ENCODE measurements at places on chromosomes 4 and X.

DNA sequence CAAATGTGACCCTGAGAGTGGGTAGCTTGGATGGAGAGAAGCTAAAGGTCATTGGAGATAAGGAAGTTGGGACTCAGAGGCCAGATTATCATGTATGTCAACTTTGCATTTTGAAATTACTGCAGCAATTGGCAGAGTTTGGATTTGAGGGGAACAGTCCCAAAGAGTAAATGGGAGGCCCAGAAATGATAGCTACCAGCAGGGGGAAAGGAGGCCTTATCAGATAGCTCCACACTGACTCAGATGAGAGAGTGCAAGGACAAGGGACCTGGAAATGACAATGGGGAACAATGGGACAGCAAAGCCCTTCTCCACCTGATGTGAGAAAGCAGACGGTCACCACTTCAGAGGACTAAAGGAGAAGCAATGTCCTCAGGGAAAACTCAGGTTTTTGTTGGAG is 201.5 kb upstream of the JADE1 start:
- no peak for DNase-seq

GRCh38 chr4:176464748-176465147 is 145.0 kb downstream of the SPCS3 start:
- DNase-seq, result no peak

- no peak for DNase-seq
Measured at GRCh38 chr4:138975225-138975624, 40.4 kb upstream of the NOCT start.

GRCh38 chr4:23782778-23783437 is 106.9 kb downstream of the PPARGC1A start:
- no peak for DNase-seq

GRCh38 chrX:21657318-21658151 is 595 bp downstream of the KLHL34 start:
- DNase-seq, result no peak

DNA sequence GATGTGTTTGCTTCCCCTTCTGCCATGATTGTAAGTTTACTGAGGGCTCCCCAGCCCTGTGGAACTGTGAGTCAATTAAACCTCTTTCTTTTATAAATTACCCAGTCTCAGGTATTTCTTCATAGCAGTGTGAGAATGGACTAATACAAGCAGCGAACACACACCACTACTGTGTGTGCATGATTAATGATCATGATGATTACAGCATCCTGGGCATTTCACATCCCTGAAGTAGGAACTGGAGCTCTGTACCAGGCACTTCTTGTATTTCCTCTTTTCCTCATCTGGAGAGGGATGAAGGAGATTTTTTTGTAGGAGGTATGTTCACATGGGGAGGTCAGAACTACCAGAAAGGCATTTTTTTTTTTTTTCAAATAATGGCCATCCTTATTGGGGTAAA is 60.8 kb downstream of the PPM1K start:
- no peak for DNase-seq

DNA sequence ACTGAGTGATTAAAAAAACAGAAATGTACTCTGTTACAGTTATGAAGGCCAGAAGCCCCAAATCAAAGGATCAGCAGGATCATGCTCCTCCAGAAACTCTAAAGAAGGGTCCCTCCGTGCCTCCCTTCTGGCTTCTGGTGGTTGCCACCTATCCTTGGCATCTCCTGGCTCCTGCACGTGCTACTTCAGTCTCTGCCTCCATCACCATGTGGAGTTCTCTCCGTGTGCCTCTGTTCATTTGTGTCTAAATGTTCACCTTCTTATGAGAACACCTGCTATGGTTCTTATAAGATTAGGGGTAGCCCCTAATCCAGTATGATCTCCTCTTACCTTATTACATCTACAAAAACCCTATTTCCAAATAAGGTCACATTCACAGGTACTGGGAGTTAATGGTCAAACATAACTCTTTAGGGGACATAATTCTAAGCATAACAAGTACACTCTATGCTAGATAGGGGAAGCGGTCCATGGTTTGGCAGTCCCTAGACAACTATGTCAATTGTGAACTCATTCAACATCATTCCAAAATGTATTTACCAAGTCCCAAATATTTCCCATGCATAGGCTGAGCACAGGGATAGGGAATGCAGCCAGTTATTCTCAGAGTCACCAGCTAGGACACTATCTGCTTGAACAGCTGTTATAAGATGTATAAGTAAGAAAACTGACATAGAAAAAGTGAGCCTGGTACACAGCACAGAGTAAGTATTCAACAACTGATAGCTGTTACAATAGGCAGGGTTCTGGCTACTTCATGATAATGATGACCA is 295.5 kb upstream of the BOD1L1 start:
- no peak for DNase-seq

- DNase-seq, result no peak
Measured at GRCh38 chrX:55490974-55491373, 1.3 kb upstream of the USP51 start.

DNA sequence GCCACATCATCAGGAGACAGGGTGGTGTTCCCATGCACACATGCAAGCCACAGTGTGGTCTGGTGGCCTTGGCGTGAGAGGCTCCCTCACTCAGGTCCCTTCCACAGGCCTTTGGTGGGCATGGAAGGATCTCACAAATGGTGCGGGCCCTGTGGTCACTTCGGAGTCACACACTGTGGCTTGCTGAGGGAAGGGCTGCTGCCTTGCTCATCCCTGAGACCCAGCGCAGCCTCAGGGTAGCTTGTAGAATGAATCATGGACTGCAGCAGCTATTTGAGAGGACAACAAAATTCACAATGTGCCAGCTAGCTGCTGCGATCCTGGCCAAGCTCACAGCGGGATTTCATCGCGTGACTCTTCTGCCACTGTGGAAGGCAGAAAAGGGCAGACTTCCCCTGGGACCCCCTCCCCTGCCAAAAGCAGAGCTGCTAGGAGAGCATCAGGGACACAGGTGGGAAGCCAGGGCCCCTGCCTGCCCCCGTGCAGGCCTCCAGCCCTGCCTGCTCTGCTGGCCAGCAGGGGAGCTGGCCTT is 106.4 kb downstream of the ABLIM2 start:
- no peak for DNase-seq

GRCh38 chr4:98939892-98940298 is 11.0 kb upstream of the EIF4E start:
- DNase-seq, result no peak

DNA sequence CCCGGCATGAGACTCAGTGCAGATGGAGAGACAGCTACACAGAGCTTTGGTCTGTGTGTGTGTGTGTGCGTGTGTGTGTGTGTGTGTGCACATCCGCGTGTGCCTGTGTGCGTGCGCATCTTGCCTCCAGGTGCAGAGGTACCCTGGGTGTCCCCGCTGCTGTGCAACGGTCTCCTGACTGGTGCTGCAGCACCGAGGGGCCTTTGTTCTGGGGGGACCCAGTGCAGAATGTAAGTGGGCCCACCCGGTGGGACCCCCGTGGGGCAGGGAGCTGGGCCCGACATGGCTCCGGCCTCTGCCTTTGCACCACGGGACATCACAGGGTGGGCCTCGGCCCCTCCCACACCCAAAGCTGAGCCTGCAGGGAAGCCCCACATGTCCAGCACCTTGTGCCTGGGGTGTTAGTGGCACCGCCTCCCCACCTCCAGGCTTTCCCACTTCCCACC is 14.3 kb downstream of the FGFR3 start:
- no peak for DNase-seq

DNA sequence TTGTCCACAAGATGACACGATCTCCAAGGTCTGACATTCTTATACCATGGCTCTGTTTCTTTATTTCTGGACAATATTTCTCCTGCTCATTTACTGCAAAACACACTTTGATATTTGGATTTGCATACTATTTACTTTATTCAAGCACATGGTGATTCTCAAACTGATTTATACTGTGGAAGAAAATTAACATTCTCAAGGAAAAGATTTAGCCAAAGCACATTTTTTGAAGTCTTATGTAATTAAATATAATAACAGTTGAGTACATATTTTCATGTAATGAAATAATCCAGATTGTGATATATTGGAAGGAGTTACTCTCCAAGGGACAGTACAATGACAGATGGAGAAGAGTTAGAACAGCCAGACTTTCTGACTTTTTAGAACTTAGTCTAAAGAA is 155.8 kb upstream of the CT83 start:
- no peak for DNase-seq

- DNase-seq, result no peak
Measured at GRCh38 chrX:130575831-130576389, 174.1 kb downstream of the RBMX2 start.

DNA sequence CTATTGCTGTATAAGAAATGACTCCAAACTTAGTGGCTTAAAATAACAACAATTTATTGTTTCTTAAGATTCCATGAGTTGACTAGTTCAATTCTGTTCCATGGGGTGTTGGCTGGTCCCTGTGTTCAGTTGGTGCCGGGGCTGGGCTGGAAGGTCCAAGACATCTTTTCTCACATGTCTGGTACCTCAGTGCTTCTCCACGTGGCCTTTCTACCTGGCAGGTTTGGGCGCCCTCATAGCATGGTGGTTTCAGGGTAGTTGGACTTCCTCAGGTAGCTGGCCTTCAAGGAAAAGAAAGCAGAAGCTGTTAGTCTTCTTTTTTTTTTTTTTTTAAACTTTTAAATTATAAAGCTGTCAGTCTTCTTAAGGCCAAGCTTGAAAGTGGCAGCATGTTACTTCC is 104.6 kb upstream of the LIMCH1 start:
- no peak for DNase-seq

DNA sequence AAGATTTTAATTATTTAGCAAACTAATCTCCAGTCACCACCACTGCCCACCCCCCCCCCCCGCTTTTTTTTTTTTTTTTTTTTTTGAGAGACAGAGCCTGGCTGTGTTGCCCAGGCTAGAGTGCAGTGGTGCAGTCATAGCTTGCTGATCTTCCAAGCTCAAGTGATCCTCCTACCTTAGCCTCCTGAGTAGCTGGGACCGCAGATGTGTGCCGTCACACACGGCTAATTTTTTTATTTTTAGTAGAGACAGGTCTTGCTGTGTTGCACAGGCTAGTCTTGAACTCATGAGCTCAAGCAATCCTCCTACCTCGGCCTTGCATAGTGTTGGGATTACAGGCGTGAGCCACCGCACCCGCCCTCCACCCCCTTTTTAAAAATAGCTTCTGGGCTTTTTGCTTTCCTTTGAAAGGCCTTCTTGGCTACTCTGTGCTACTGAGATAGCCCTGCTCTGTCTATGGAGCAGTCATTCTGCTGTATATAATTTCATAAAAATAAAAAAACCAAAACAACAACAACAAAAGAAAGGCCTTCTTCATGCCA is 18.7 kb downstream of the TXLNG start:
- no peak for DNase-seq

DNA sequence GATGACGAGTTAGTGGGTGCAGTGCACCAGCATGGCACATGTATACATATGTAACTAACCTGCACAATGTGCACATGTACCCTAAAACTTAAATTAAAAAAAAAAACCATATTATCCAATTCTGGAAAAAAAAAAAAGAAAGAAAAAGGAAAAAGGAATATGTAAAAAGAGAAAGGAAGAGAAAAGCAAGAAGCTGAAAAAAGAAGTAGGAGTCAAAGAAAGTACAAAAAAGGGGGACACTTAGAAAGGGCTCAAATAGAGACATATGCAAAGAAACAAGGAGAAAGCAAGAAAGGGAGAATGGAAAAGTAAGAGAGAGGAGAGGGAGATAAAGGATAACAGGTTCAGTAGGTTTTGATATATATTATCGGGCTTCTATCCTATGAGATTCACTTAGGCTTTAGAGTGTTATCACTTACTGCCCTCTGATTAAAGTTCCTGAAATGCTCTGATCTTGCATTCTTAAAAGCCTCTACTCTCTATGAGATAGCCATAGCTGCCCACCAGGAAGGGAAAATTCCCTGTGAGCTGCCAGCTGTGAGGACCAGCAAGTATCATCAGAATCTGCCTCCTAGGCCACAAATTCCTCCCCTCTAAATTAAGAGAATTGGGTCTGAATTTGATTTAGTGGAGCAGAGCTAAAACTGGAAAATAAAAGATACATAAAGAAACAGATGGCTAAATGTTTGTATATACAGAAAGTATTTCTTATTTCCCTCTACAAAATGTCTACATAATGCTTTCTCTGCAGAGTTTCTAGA is 95.2 kb downstream of the AMMECR1 start:
- no peak for DNase-seq

- no peak for DNase-seq
Measured at GRCh38 chr4:123997776-123998449, 601.3 kb downstream of the SPRY1 start.

GRCh38 chr4:95355021-95355420 is 193.8 kb downstream of the UNC5C start:
- no peak for DNase-seq

GRCh38 chrX:1292575-1293290 is 24.1 kb downstream of the CSF2RA start:
- no peak for DNase-seq

- DNase-seq, result no peak
Measured at GRCh38 chr4:5393911-5394513, 314.3 kb downstream of the EVC2 start.

- DNase-seq, result no peak
Measured at GRCh38 chr4:183823434-183823833, 81.7 kb upstream of the STOX2 start.

DNA sequence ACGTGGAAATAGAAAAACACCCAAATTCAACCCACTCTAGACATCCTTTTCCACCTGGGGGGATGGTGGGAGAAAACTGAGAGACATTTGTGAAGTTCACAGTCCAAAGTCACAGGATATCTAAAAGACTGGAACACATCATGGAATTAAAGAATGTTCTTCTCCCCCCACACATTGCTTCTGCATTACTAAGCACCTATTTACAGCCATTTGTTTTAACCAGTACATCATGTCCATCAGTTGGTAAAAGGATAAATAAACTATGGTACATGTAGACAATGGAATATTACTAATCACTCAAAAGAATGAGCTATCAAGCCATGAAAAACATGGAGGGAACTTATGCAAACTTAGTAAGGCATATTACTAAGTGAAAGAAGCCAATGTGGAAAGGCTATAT is 185.5 kb upstream of the ANXA10 start:
- no peak for DNase-seq

GRCh38 chr4:129668092-129668491 is 572.1 kb downstream of the C4orf33 start:
- no peak for DNase-seq

DNA sequence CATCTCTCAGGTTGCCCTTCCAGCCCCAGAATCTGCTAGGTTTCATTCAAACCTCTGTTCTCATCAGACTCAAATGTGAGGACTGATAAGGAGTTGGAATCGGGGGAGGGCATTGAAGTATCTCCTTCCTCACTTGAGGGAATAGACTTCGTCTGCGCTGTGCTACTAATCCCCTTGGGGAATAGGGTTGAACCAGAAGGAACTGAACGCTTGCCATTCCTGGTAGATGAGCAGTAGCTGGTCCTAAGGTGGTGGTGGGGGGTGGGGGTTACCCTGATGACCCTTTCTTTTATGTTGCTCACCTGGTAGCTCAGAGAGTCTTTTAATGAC is 692 bp upstream of the SLC9A7 start:
- DNase-seq, result no peak

- DNase-seq, result no peak
Measured at GRCh38 chr4:54107951-54108748, 8.2 kb downstream of the GSX2 start.

- no peak for DNase-seq
Measured at GRCh38 chrX:12899506-12899905, 6.9 kb upstream of the TLR8 start.

GRCh38 chrX:55326985-55327384 is 62.3 kb upstream of the PAGE3 start:
- DNase-seq, result no peak

All from activated effector memory CD4-positive, alpha-beta T cell treated with Interleukin-2 at 50 U/mL for 16 hours (primary cell).